Lung microvascular endothelial cell (primary cell): ENCODE measurements at places on chromosomes 12 and 14.

DNA sequence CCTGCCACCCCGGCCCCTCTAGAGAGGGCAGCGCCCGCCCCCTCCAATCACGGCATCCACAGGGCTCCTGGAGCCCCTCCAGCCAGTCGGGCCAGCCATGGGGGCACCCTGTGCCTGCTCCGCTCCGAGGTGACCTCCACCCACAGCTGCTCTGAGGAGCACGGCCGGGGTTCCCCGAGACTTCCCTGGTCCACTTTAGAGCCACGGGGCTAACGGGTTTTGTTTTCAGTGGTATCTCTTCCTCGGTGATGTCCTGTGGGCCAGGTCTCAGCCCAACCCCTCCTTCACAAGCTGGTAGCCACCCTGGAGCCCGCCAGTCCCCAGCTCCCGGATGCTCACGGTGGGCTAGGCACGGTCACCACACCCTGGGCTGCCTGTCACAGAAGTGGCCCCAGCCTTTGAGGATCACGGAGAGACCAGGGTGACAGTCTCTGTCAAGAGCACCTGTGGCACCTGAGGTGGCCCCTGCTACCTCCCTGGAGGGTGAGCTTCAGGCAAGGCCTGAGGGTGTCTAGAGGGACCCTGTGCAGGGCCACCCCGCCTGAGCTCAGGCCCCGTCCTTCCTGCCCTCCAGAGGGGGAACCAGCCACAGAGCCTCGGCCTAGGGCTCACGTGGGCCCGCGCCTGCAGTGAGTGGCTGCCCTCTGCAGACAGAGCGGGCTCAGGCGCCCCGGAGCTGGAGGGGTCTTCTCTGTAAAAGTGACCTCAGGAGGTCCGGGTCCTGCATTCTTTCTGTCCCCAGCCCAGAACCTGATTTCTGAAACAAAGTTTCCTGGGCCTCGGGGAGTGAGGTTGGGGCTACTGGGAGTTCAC lies 146.0 kb upstream of the C14orf180 start:
- no peak for DNase-seq

DNA sequence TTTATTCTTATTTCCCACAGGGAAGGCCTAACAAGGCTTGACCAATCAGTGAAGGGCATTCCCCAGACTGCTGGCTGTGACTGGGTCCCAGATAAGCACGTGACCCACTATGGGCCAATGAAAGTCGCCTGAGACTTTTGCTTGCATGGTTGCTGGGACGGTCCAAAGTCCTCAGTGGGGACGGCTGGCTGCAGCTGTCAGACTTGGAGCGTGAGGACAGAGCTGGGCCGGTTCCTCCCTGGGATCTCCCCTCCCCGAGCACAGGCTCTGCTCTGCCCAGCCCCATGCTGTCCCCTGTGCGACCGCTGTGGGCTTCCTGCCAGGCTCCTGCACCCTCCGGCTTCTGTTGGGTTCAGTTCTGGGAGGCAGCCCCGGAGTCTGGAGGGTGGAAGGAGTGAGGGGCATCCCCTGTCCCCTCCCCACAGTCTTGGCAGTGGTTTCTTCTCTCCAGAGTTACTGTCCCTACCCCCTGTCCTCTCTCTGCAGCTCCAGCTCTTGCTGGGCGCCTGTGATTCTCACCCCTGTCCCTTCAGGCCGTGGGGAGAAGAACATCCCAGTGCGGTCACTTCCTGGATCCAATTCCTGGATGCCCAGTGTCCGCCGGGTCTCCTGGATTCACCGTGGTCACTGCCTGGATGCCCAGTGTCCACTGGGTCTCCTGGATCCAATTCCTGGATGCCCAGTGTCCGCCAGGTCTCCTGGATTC lies 50.1 kb downstream of the GALNT9 start:
- no peak for DNase-seq

DNA sequence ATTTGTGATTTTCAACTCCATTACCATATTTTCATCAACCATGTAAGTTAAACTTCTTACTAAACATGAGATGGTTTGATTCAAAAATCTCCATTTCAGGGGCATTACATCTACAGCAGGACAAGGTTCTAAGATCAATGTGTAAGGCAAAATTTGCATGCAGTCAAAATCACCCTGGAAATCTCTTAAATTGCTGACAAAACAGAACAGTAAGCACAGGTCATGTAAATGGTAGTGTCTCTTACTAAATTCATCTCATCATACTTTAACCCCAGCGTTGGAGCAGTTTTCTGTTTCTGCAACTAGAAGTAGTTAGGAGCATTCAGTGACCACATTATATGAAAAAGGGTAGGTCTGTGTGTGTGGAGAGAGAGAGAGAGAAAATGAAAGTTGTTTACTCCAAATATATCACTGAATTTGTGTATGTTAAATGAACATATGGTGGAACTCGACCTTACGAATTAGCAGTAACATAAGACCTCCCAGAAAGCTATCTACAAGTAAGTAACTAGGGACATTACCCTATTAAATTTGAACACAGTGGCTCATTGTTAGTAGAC lies 227.5 kb downstream of the SSPN start:
- DNase-seq = no peak

- peak; percentile 77 for DNase-seq
Observed at GRCh38 chr12:65561798-65562382, 262.4 kb upstream of the HMGA2 start.

- no peak for DNase-seq
Observed at GRCh38 chr14:30034152-30034551, 106.5 kb upstream of the PRKD1 start.

DNA sequence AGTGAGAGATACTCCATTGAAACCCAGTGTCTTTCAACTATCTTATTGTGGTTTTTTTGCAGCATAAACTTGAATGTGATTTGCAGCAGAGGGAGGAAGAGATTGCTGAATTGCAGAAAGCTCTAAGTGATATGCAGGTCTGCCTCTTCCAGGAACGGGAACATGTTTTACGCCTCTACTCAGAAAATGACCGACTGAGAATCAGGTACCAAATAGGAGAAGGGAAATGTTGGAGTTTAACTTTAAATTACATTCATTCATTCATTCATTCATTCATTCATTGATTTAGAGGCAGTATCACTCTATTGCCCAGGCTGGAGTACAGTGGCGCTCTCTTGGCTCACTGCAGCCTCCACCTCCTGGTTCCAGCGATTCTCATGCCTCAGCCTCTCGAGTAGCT lies 17.0 kb downstream of the CCDC77 start:
- DNase-seq = no peak

GRCh38 chr12:67430708-67431335 lies 161.7 kb downstream of the CAND1 start:
- no peak for DNase-seq

- peak; percentile 16 for DNase-seq
Observed at GRCh38 chr12:42696406-42697149, 107.0 kb upstream of the PRICKLE1 start.

- no peak for DNase-seq
Observed at GRCh38 chr12:120214626-120215356, 13.9 kb upstream of the RPLP0 start.
